ENCODE measurements at places on chromosomes 2 and 18. TPM values are rescaled to one million over a fixed set of nuclear protein-coding genes. Genes with fewer than 3 reads are reported as not detected.

HOXD10 gene
- total RNA-seq: 4.1 TPM

DNA sequence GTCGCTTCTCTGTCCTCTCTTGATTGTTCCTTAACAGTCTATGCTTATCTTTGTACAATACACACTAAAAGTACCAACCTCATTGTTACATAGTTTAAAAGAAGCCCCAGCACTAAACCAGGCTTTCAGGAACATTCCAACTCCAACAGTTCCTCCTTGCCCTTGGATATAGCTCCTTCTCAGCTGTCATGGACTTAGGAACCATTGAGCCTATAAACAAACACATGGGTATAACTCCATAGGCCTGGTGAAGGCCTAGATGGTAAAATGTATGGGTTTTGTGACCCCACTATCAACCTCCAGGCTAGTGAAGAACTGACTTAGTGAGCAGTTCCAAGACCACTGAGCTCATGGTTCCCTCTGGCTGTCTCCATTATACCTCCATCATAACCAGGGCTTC is 74.8 kb upstream of the SLC39A10 start:
- DNase-seq: no peak

- no peak for DNase-seq
These were observed 332.6 kb downstream of the SOX11 start for GRCh38 chr2:6024784-6025183.

GRCh38 chr2:17104454-17104853 is 413.8 kb downstream of the RAD51AP2 start:
- DNase-seq: no peak

GMPPA gene
- total RNA-seq: 34.5 TPM

DNA sequence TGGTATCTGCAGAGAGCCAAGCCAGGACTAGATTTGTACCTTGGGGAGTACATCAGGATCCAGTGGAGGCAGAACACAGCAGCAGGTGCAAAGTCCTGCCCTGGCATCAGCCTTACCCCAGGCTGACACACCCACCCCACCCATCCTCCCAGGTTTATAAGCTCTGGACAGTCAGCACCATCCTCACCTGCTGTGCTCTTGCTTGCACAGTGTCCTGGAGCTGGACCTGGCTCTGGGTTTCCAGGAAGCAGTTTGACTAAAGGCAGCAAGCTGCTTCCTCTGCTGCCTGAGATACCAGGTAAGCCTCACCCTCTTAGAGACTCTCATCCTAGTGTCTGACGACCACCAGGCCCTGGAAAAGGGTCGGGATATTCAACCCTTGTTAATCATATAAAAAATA is at the start of gene SULT1C3:
Gene SULT1C3 (plus strand): TSS at position 183 of the 400 bp plus-strand sequence. CDS start 7,227 bp downstream, outside the sequence.
- DNase-seq: no peak

DNA sequence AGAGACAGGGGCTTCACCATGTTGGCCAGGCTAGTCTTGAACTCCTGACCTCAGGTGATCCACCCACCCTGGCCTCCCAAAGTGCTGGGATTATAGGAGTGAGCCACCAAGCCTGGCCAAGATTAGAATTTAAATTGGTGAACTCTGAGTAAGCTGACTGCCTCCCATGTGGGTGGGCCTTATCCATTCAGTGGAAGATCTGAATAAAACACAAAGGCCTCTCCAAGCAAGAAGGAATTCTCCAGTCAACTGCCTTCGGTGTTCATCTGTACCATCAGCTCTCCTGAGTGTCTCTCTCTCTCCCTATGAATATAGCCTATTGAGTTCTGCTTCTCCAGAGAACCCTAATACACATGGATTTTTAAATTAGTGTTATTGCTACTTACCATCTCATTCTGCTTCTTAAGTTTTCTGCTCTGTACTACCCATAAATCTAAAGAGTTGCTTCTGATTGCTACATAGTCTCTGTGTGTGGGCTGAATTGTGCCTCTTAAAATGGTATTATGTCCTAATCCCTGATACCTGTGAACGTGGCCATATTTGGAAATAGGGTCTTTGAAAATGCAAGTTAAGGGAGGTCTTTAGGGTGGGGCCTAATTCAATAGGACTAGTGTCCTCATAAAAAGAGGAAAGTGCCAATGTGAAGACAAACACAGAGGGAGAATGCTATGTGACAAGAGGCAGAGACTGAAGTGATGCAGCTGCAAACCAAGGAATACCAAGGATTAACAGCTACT is 36.3 kb downstream of the FBXO11 start:
- no peak for DNase-seq

GRCh38 chr2:238091436-238092060 is 8.6 kb upstream of the ESPNL start:
- no peak for DNase-seq
